Right renal pelvis (tissue), 4 donors: ENCODE measurements at places on chromosomes 11 and 22.
A peak's percentile ranks its signal among the peaks of the same experiment; 100 is the strongest.

DNA sequence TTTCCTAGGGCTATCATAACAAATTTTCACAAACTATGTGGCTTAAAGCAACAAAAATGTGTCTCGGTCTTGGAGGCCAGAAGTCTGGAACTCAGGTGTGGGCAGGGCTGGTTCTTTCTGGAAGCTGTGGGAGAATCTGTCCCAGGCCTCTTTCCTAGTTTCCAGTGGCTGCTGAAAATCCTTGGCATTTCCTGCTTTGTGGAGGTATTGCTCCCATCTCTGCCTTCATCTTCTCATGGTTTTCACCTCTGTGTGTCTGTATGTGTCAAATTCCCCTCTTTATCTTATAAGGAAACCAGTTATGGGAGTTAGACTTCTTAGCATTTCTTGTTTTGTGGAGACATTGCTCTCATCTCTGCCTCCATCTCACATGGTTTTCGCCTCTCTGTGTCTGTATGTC, 130.4 kb upstream of the PLET1 start:
- DNase-seq: no peak

DNA sequence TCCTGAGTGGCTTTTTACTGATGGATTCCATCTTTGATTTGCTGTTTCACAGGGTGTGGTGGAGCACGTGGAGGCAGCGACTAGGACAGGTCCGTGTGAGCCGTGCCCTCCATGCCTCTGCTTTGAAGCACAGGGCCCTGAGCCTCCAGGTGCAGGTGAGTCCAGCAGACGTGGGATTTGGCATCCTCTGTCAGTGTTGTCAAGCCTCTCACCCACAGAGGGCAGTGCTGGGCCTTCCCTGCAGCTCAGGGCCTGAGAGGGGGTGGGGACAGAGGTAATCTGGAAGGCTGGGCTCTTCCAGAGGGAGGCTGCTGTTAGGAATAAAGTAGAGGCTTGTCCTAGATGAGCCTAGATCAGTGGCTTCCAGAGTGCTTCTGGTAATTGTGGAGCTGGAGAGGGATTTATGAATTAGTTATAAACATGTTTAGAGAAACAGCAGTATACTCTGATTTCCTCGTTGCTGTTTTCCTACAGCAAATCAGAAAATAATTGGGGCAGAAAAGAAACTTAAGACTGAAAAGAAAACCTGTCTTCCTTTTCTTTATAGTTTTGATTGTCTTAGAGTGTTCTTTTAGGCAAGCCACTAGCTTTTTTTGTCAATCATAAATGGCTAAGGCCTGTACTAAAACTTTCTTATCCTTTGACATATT, 65.0 kb downstream of the SFI1 start:
- peak; percentile 60 for DNase-seq

DNA sequence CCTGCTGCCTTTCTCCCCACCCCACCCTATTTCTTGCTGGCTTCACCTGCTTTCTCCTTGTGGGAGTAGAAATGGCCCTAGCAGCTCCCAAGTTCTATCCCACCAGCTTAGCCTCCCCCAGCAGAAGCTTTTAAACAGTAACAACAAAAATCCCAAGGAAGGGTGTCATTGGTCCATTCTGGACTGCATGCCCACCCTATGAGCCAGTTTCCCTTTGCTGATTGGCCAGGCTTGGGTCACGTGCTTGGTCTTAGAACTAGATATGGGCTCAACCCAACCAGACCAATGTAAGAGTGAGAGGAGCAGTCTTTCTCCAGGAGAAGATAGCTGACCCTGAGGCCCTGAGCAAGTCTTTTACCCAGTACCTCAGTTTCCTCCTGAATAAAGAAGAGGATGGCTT, 2.3 kb downstream of the MTFP1 start:
- DNase-seq: no peak

DNA sequence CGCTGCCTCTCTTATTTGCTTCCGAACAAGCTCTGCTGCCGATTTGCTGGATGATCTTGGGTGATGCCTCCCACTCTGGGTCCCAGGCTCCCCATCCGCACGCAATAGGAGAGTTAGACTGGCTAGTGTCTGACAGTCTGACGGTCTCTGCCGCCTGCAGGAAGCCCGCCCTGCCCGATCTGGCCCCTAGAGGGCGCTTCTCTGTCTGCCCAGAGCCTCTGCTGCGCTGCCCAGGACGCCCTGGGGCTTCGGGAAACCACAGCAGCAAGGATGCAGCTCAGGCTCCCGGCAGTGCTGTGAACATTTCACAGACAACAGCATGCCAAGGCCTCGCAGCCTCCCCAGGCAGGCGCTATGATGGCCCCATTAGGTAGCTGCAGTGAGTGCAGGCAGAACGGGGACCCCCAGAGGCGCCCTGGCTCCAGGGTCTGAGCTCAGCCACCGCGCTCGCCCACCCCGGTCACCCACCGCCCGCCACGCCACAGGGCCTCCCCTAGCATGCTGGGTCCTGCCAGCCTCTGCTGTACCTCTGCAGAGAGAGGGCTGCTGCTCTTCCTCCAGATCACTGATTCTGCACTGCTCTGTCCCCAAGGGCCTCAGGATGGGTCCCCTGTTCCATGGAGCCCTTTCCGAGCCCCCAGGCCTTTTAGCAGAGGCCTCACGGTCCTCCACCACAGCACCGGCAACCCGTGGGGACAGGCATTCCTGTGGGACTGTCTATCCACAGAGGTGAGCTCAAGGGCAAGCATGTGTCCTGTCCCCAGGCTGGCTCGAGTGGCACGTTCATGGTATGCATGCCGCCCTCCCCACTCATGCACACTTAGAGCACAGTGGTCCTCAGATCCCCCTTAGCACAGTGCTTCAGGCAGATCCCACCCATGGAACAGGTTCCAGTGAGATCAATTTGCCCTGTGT, 4.3 kb upstream of the BAIAP2L2 start:
- DNase-seq: no peak

- no peak for DNase-seq
Observed at GRCh38 chr22:40862537-40862936, 624 bp upstream of the DNAJB7 start.
